ENCODE measurements at places on chromosomes 2 and 18.

DNA sequence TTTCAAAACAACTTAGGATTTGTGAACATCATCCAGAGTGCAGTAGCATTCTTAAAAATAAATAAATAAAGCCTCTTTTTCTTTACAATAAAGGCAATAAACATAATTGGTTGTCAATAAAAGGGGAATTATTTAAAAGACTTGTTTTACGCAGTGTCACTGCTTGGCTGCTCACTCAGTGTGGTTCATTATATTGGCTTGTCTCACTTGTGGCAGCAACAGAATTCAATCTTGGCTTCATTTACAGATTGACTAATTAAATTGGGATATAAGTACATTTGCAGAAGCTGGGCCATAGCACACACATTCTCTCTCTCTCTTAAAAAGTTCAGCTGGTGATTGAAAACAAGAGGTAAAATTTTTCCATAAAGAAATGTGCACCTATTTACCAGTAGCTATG is 1027.6 kb downstream of the LRP1B start:
- DNase-seq, result no peak
- no peaks in the 10 kb centered on the region for H3K4me1 ChIP-seq
- H3K27ac ChIP-seq, result no peak overlapping the region
- no peaks in the 10 kb centered on the region for H3K36me3 ChIP-seq
- no peaks in the 10 kb centered on the region for H3K27me3 ChIP-seq

DNA sequence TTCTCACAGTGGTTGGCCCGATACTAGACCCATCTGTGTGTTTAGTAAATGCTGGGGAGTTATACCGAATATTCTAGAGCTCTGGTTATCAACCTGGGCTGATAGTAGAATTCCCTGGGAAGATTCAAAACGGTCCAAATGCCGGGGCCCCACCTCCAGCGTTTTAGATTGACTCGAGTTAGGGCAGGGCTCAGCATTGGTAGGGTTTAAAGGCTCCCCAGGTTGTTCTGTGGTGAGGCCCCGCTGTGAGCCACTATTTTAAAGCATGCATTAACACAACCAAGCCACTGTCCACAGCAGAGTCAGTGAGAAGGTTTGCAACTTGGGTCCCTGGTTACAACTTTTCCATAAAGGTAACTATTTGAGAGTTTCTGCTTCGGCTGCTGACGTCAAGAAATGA is 73.6 kb downstream of the DYSF start:
- peaks cover 16% of the 10 kb centered on the region for H3K27me3 ChIP-seq
- H3K36me3 ChIP-seq, result no peaks in the 10 kb centered on the region
- no peak overlapping the region for H3K27ac ChIP-seq

DNA sequence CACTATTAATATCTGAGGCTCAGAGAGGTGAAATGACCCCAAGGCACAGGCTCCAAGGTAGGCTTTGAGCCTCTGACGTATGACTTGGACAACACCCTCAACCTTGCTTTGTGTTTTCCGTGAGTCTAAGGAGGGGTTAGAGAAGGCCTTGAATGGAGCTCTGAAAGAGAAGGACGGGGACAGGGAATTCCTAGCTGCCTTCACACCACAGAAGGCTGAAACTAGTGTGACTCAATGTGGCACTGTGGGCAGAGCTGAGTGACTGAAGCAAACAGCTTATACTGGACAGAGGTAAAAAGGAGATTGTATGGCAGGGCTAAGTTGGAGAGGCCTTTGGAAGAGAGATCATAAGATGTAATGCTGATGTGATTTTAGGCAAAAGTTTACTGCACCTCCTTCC is 3.5 kb upstream of the NCK2 start:
- no peak overlapping the region for H3K4me3 ChIP-seq
- H3K27me3 ChIP-seq, result no peaks in the 10 kb centered on the region
- DNase-seq, result peak; percentile 40
- no peak overlapping the region for H3K27ac ChIP-seq

- H3K27ac ChIP-seq, result no peak overlapping the region
- H3K4me3 ChIP-seq, result no peak overlapping the region
- DNase-seq, result no peak
Measured at GRCh38 chr18:70190529-70190928, 15.0 kb downstream of the RTTN start.

- peak overlapping the region; percentile 100 for H3K4me3 ChIP-seq
- H3K27me3 ChIP-seq, result no peaks in the 10 kb centered on the region
- H3K4me1 ChIP-seq, result peaks cover 24% of the 10 kb centered on the region
- H3K36me3 ChIP-seq, result no peaks in the 10 kb centered on the region
- DNase-seq, result no peak
Measured at GRCh38 chr18:49459404-49460171, 857 bp downstream of the DYM start.

- H3K4me1 ChIP-seq, result peaks cover 20% of the 10 kb centered on the region
- no peaks in the 10 kb centered on the region for H3K36me3 ChIP-seq
- no peak overlapping the region for H3K4me3 ChIP-seq
Measured at GRCh38 chr2:231556981-231557380, 26.7 kb upstream of the NMUR1 start.

DNA sequence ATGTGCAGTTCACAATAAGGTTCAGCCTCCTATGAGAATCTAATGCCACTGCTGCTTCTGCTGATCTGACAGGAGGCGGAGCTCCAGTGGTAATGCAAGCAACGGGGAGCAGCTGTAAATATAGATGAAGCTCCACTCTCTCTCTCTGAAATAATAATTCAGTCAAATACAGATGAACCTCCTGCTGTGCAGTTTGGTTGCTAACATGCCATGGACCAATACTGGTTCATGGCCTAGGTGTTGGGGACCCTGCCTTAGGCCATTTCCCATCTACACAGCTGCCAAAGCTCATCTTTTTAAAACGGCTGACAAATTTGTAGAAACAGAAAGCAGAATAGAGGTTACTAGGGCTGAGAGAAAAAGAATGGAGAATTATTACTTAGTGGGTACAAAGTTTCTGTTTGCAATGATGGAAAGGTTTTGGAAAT is 10.7 kb upstream of the HNRNPA3 start:
- no peaks in the 10 kb centered on the region for H3K4me1 ChIP-seq
- H3K27ac ChIP-seq, result no peak overlapping the region
- H3K4me3 ChIP-seq, result no peak overlapping the region

DNA sequence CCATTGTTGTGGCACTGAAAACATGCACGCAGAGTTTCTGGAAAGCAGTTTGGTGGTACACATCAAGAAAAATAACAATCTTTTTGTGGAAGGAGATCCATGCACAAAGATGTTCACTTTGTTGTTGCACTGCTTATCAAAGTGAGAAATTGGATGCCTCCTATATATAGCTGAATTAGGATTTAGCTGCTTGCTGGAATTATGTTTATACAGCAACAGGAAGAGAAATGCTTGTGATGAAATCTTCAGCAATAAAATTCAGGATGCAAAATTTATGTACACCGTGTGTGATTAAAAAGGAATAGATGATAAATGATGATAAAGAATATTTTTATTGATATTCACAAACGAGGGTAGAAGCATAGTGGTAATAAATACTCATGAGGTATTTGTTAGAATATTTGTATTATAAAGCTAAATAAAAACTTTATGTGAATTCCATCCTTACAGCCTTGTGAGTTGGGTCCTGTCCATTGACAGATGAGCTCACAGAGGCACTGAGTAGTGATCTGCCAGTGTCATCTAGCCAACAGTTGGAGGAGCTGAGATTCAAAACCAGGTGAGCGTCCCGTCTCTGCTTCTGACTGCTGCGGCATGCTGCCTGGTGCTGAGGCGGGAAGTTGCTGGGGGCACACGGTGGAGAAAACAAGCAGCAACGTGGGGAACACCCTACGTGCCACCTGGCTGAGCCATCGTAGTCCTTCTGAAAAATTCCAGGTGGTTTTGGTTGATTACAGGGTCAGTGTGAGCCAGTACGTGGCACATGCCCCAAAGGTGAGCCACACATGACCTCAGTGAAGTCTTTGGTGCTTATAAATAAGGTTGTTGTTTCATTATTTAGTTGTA is 80.2 kb downstream of the ASAP2 start:
- H3K4me1 ChIP-seq, result no peaks in the 10 kb centered on the region
- no peaks in the 10 kb centered on the region for H3K27me3 ChIP-seq
- no peak overlapping the region for H3K4me3 ChIP-seq
- no peak for DNase-seq
- H3K27ac ChIP-seq, result no peak overlapping the region
- H3K36me3 ChIP-seq, result peaks cover 4% of the 10 kb centered on the region

DNA sequence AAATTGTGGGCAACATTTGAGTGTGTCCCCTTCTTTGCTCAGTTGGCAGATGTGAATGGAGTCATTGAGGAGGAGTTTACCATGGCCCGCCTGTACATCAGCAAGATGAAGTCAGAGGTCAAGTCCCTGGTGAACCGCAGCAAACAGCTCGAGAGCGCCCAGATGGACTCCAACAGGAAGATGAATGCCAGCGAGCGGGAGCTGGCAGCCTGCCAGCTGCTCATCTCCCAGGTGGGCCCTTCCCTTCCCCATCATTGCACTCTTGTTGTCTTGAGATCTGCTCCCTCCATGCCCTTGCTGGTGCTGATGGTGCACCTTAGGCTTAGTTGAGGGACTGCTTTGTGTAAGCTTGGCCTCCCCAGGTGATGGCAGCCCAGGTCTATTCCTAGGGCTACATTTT is 47.5 kb upstream of the LYPD6B start:
- no peak overlapping the region for H3K4me3 ChIP-seq
- H3K36me3 ChIP-seq, result no peaks in the 10 kb centered on the region
- H3K27ac ChIP-seq, result no peak overlapping the region
- no peaks in the 10 kb centered on the region for H3K4me1 ChIP-seq
- no peaks in the 10 kb centered on the region for H3K27me3 ChIP-seq

- no peak overlapping the region for H3K27ac ChIP-seq
- DNase-seq, result no peak
- no peaks in the 10 kb centered on the region for H3K4me1 ChIP-seq
- no peaks in the 10 kb centered on the region for H3K27me3 ChIP-seq
Measured at GRCh38 chr2:106646605-106647004, 159.4 kb downstream of the CD8B2 start.

DNA sequence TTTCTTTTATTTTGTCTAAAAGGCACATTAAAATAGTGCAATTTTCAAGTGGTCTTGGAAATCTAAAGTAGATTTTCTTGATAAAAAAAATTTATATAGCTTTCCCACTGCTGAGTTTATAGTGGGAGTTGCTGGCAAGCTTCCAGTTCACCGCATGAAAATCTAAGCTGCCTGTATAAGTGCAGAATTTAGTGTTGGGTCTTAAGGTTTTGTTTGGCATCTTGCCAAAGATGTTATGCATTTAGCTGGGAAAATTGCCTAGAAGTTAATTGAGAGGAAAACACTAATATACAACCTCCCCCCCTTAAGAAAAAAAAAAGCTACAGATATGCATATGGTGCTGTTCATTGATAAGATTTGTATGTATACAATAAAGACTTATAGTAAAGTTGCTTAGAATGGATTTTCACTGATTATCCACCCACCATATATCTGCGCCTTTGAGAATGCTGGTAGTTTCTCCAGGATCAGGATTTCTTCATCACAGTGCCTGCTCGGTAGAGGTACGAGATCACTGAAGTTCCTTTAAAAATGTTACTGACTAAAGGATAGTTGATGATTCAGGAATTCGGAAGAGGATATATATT is 803.2 kb upstream of the POU3F3 start:
- H3K4me1 ChIP-seq, result no peaks in the 10 kb centered on the region
- no peaks in the 10 kb centered on the region for H3K36me3 ChIP-seq
- H3K4me3 ChIP-seq, result no peak overlapping the region
- H3K27ac ChIP-seq, result no peak overlapping the region

- no peaks in the 10 kb centered on the region for H3K27me3 ChIP-seq
- no peak overlapping the region for H3K4me3 ChIP-seq
- H3K4me1 ChIP-seq, result no peaks in the 10 kb centered on the region
- no peaks in the 10 kb centered on the region for H3K36me3 ChIP-seq
- no peak overlapping the region for H3K27ac ChIP-seq
Measured at GRCh38 chr18:32802591-32803451, 30.0 kb upstream of the KLHL14 start.

DNA sequence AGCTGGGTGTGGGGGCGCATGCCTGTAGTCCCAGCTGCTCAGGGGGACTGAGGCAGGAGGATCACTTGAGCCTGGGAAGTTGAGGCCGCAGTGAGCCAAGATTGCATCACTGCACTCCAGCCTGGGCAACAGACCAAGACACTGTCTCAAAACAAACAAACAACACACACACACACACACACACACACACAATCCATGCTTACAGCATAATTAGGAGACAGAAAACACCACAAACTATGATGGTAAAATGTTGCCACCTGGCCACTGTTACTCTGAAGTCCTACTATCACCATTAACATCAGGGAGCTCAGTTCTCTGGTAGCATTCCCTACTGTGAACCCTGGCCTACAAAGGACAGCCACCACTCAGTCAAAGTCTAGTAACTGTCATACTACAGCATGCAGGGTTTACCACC is 18.3 kb downstream of the DNPEP start:
- peaks cover 14% of the 10 kb centered on the region for H3K4me1 ChIP-seq
- peak overlapping the region; percentile 65 for H3K27ac ChIP-seq
- H3K36me3 ChIP-seq, result peaks cover 13% of the 10 kb centered on the region
- no peak overlapping the region for H3K4me3 ChIP-seq
- H3K27me3 ChIP-seq, result no peaks in the 10 kb centered on the region
- no peak for DNase-seq

DNA sequence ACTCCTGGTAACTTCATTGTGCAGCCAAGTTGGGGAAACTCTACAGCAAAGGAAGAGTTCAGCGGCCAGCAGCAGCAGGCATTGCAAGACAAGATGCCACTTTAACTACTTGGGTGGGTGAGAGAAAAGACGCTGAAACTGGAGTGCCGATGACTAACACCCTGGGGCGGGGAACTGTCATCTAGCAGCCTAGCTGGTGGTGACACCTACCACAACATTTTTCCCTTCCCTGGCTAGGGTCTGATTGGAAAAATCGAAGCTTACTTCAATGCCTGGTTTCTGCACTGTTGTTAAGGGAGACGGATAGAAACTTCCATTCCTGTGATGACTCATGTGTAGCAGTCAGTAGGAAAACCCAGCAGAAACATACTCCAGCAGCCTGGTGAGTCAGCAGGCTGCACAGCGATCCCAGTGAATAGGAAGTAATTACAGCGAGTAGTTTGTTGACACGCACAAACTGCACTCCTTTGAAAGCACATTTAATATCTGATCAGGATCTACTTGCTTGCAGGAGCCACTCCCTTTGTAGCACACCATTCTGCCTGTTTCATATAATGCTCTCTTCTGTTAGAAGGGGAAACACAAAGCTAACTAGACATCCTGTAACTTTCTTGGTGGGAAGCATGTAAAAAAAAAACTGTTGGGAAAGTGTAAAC is 62.1 kb upstream of the MAPRE2 start:
- no peak for DNase-seq
- H3K27me3 ChIP-seq, result peaks cover 5% of the 10 kb centered on the region
- H3K4me3 ChIP-seq, result peak overlapping the region; percentile 80
- H3K4me1 ChIP-seq, result peaks cover 35% of the 10 kb centered on the region

DNA sequence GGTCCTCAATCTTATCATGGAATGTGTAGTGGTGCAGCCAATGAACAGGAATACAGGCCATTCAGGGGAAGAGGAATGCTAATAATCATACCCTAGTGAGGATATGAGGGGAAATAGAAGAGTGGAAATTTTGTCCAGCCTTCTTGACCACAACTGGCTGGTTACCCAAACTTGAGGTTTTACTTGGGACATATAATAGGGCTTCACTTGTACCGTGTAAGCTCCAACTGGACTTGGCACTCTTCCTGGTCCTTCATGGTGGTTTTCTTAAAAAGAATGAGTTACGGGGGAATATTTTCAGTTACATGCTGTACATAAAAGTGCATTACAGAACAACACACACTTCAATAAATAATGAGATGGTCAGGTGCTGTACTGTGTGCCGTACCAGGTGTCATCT is 234.9 kb upstream of the RASGRP3 start:
- H3K27me3 ChIP-seq, result no peaks in the 10 kb centered on the region
- no peaks in the 10 kb centered on the region for H3K36me3 ChIP-seq
- DNase-seq, result no peak

- no peaks in the 10 kb centered on the region for H3K4me1 ChIP-seq
- no peak overlapping the region for H3K4me3 ChIP-seq
- no peak for DNase-seq
- H3K36me3 ChIP-seq, result no peaks in the 10 kb centered on the region
Measured at GRCh38 chr2:5250482-5250881, 441.7 kb upstream of the SOX11 start.
